SK-N-SH (cell line): ENCODE measurements at places on chromosomes 2 and 18. TPM values are rescaled to one million over a fixed set of nuclear protein-coding genes. Genes with fewer than 3 reads are reported as not detected.

Gene TWIST2
- polyA plus RNA-seq: 10.2 and 19.5 TPM in 2 replicates

DNA sequence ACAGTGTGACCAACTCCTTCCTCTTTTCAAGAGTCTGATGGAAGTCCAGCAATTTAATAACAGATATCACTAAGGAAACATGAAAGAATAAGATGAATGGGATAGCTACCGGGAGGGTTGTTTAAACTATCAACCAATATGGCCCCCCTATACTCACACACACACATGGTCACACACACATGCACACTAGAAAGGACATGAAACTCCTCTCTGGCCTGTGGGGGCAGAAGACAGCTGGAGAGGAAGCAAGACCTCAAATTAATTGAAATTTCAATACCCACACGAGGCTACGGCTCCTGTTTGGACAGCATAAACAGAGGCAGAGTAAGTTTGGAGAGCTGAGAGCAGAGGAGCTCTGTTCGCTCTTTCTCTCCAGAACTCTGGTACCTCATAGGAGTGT is 34.7 kb upstream of the REEP1 start:
- DNase-seq: no peak

DNA sequence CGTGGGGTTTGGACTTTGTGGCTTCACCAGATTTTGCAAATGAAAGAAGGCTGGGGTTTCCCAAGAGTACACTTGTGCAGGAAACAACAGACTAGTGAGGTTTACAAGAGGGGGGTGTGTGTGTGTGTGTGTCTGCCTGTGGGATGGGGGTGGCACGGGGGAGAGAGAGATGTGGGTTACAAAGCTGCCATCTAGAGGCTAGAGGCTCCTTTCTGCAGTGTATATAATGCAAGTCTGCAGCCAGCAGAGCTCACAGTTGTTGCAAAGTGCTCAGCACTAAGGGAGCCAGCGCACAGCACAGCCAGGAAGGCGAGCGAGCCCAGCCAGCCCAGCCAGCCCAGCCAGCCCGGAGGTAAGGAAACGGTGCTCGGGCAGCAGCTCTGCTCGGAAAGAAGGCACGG is at the start of gene ACKR3:
Gene ACKR3 (plus strand): TSS at position 253 of the 401 bp plus-strand sequence. CDS start 10,641 bp downstream, outside the sequence.
- DNase-seq: peak; percentile 65

DNA sequence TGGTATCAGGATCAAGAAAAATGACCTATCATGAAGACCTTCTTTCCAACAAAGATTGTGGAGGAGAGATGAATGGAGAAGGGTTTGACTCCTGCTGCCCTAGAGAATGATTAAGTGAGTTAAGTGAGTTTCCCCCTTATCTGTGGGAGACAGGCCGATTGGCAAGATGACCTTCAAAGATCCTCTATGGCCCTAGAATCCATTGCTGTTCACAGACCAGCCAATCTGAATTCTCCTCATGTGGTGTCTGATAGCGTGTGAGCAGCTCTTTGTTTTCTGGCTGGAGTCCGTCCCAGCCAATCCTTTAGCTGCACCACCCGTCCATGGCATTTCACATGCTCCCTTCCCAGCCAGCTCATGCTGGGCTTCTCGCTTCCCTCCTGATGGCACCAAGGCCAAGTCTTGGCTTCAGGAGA is 79.4 kb downstream of the MARCHF4 start:
- DNase-seq: no peak

DNA sequence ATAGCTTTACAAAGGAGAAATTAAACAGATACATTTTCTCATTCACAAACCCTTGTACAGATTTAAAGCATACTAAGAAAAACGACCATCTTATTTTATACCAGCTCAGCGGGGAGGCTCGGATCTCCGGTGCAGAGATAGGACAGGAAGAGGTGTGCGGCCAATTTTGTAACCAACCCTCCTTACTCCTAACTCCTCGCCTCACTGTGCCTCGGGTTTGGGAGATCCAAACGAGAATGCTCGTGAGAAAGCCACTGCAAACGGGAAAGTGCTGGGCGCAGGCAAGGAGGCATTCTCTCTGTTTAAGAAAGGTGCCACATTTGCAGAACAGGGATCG is 1.2 kb downstream of the KDSR start:
- DNase-seq: peak; percentile 22
